ENCODE measurements at places on chromosomes 16 and 17. TPM values are rescaled to one million over a fixed set of nuclear protein-coding genes. Genes with fewer than 3 reads are reported as not detected.

DNA sequence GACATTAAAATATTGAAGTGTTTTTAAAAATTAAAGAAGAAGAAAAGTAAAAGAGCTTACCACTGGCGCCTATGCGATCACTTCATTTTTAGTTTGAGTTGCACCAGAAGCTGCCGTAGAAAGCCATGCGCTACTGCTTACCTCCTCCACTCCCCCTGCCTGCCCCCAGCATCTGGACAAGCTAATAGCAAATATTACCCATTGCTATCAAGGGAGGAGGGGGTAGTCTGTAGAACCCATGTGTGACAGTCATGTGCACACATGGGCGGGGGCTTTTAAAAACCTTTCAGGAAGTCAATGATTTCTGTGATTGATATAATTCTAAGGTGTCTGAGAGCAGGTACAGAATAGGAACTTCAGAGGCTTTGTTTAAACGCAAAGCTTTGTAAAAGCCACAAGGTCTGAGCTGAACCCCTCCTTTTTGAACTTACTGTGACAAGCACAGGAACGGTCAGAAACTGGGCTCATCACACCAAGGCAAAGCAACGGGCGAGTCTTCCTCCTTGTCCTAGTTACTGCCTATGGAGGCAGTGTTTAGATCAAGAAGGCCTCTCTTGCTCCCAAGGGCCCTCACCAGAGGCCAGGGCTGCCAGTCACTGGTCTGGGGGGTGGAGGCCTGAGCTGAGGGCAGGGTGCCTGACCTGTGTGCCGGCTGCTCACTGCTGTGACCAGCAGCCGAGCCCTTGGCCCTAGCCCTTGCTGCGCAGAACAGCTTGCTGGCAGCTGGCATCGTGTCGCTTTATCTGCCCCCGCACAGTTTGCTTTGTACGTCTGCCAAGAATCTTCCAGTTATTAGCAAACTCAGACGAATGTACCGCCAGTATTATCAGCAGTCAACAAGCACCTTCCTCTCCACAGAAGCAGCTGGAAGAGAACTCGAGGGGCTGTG, 15.0 kb downstream of the GINS2 start:
- no peak for DNase-seq

DNA sequence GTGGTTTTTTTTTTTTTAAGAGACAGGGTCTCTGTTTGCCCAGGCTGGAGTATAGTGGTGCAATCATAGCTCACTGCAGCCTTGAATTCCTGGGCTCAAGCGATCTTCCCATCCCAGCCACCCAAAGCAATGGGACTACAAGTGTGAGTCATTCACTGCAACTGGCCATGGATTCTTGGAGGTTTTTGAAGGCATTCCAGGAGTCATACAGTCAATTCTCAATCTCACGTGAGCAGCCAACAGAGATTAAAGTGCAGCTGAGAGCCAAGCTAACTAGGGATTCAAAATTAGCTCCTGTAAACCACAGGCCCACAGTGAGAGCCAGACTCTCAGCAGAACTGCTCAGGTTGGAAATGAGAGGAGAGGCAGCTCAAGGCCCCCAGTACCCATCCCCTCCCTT, 30.2 kb downstream of the XPO6 start:
- no peak for DNase-seq

GRCh38 chr16:78458588-78458987, 359.1 kb downstream of the WWOX start:
- no peak for DNase-seq

DNA sequence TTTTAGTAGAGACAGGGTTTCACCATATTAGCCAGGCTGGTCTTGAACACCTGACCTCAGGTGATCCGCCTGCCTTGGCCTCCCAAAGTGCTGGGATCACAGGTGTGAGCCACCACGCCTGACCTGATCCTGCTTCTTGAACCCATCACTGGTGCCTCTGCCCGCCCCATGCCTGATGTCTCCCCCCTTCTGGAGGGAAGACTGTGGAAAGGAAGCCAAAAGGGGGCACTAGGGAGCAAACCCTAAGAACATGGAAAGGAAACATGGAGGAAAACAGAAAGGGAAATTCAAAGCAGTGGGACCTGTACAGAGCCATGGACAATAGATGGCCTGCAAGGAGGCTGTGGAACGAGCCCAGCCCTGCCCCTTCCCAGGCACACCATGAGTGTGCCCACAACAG, 31.1 kb upstream of the FASN start:
- DNase-seq = no peak

- DNase-seq = no peak
Measured at GRCh38 chr17:16269658-16270057, 52.6 kb downstream of the PIGL start.

- no peak for DNase-seq
Measured at GRCh38 chr16:14211856-14212543, 140.9 kb downstream of the MRTFB start.

KRTAP1-1 gene
- total RNA-seq = not detected

ELMO3 gene
- 1.9 TPM for total RNA-seq

CEP295NL gene
- 2.7 TPM for total RNA-seq

TMIGD1 gene
- not detected for total RNA-seq

Data from omental fat pad (tissue), 4 donors.